Stimulated activated CD4-positive, alpha-beta T cell treated with anti-CD3 and anti-CD28 coated beads, Interleukin-1b, Interleukin-23, amount 100 ng/mL, for 1 hour (primary cell): ENCODE measurements at places on chromosomes 1 and 21.

- DNase-seq = no peak
These were observed 154.7 kb upstream of the KCNK2 start for GRCh38 chr1:214927796-214928195.

DNA sequence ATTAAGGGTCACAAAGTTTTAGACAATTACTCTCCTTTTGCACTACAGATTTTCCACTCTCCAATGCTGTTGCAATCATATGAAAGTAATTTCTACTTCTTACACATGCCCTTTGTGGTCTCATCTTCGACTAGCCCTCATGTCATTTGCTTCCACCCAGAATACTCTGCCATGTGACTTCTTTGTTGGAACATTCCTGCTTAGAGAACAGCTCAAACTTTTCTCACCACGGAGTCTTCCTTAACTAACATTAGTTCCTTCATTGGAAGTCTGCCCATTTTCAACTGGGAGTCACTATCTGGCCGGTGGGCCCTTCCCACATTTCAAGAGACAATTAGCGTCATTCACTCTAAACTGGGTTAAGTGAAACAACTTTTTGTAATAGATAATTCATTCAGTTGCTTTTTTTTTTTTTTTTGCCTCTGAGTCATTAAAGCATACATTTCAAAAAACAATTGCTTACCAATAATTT is 142.6 kb upstream of the PALMD start:
- DNase-seq = no peak

DNA sequence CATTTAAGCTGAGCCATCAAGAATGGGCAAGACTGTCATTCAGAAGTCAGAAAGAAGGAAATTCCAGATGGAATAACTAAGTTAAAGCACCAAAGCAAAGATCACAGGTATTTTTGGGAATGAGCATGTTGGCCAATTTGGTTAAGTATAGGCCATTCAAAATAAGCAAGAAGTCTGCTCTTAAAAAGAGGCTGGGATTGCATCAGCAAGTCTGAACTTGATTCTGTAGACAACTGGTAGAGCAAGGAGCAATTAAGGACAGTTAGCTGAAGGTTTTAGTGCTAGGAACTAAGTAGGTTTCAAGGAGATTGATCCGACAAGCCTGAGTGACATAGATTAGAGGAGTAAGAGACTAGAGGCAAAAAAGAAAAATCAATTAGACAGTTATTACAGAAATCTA is 8.4 kb downstream of the ANKRD45 start:
- DNase-seq = no peak

DNA sequence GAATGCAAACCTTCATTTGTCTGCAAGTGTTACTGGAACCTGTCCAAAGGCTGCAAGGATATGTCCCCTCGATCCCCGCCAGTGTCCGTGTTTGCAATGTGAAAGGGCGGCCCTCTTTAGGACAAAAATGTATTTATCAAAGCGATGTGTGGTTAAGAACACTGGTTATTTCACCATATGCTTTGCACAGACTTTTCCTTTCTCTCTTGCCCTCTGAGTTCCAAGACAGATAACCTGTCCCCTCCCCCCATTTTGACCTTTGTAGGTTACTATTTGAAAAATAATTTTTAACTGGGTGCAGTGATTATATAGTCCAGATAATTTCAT is 1.8 kb downstream of the CHRM3 start:
- no peak for DNase-seq

DNA sequence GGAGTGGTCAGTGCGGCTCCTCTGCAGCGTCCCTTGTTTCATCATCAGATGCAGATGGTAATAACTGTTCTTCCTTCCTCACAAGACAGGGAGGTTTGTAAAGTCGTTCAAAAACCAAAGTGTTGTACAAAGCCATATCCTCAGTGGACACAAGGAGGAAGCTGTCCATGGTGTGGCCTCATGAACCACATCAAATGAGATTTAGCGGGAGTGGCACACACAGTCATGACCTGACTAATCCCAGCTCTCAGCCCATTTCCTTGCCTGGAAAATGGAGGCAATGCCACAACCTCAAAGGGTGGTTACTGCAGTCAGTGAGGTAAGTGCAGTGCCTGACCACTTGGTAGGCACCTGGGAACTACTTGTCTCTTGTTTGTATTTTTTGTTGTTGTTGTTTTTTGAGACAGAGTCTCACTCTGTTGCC is 13.4 kb downstream of the ENTREP3 start:
- no peak for DNase-seq

DNA sequence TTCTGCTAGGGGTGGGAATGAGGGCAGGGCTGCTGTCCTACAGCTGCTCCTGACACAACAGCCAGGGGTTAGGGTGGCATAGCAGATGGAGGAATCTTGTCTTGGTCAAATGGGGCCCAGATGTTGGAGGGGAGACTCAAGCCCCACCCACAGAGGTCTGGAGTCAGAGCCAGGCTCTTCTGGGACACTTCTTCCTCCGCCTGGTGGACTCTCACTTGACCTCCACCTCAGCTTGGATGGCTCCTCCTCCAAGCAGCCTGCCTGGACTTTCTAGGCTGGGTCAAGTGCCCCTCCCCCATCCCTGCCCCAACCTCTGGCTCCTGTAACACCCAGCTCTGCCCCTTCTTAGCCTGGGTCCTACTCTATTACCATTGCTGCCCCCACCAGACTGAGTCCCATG is 35.5 kb downstream of the EPHA2 start:
- DNase-seq = no peak

GRCh38 chr1:58852731-58853485 is 69.1 kb upstream of the JUN start:
- DNase-seq = no peak

- no peak for DNase-seq
These were observed 99.5 kb upstream of the ZNF644 start for GRCh38 chr1:91121366-91121765.

GRCh38 chr1:30172757-30173156 is 550.6 kb downstream of the MATN1 start:
- no peak for DNase-seq
